Stimulated activated CD4-positive, alpha-beta T cell treated with anti-CD3 and anti-CD28 coated beads, Interleukin-1b, Interleukin-23, amount 100 ng/mL, for 1 hour (primary cell): ENCODE measurements at places on chromosomes 11 and 22.

DNA sequence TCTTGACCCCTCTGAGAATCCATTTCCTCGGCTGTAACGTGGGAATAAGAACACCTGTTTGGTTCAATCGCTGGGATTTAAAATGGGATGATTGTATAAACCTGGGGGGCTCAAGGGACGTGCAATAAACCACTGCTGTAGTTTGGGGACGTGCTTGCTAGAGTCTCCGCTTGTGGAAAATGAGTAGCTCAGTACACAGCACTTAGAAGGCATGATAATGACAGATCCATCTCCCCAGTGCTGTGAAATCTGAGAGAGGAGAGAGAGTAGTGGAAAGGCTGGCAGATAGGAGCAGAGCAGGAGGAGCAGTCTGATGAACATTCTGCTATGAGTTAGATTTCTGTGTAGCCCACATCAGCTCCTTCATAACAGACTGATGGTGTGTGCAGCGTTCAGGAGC is 256.5 kb downstream of the MN1 start:
- no peak for DNase-seq

DNA sequence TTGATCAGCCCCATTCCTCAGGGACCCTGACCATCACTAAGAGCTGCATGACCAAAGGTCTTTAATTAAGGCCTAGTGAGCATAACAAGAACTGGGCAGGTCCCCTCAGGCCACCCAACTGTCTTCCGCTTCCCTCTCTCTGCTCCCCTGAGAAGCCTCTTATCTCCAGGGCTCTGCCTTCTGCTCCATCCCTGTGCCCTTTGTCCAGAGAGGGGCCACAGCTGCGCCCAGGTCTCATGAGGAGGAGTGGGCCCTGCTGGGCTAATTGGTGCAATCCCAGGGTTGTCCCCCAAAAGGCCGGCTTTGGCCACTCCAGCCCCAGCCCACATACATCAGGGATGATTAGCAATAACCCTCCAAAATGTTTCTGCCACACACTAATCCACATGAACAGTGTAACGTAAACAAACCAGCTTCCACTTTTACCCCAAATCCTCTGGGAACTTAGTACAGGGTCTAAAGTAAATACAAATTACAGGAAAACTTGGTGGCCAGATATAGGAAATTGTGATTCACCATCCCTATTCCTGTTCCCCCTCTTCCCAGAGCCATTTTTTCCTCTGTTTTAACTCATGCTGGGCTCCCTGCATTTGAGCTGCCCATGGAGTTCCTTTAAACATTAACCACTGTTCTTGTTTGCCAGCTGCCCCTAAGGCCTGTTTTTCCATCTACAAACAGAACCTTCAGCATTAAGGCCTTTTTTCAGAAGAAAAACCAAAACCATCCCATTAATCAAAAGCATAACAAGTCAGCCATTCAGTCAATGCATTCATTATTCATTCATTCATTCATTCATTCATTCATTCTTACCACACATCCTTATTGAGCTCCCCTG is 34.6 kb upstream of the CAVIN3 start:
- no peak for DNase-seq

DNA sequence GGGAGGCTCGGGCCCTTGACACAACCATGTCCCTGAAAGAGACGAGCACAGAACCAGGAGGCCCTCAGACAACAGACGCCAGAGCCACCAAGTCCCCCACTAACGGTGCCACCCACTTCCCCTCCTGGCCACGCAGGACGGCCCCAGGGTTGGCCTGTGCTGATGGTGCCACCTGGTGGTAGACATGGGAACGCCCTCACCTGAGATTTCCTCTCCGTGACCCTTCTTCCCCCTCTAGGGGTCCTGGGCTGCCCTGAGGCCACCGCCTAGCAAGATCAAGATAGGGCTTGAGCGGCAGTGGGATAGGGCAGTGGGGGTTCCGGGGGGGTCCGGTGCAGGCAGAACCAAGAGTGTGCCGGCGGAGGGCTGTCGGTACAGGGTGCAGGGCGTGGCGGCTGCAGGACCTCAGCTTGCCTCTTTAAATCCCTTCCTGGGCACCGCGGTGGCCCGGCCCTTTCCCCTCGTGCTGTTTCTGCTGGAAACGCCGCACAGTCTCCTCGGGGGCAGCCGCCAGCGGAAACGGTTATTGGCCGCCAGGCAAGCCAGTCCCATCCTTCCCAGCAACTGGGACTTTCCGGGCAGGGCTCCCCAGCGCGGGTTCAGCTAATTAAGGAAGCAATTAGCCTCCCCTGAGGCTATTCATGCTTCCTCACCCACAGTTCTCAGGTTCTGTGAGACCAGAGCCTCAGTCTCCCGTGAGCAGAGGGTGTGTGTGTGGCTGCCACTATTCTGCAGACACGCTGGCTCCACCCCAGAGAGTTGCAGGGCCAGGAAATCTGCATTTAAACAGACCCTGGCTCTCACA is 5.5 kb upstream of the NFAM1 start:
- DNase-seq = peak; percentile 67

DNA sequence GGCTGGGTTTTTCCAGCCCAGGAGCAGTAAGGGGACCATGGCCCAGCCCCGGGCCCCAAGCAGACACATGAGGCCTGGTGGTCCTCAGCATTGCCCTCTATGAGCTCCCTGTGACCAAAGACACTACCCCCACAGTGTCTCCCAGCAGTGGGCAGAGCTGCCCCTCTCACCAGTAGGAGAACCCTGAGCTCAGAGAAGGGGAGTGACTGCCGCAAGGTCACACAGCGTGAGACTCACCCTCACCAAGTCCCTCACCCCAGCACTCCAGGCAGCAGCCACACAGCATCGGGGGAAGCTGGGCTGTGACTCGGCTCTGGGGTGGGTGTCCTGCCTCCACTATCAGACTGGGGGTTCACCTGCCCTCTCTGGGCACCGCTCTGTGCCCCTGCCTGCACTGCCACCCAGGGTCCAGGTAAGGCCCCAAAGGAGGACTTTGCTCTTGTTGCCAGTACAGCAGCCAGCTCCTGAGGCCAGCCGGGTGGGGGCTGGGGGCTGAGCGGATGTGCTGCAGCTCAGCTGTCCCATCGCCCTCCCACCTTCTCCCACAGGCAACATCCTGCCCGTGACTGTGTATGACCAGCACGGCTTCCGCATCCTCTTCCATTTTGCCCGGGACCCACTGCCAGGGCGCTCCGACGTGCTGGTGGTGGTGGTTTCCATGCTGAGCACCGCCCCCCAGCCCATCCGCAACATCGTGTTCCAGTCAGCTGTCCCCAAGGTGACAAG is 7.9 kb upstream of the SH3BP1 start:
- no peak for DNase-seq

GRCh38 chr11:105635466-105635865 is 25.6 kb downstream of the GRIA4 start:
- DNase-seq = no peak

DNA sequence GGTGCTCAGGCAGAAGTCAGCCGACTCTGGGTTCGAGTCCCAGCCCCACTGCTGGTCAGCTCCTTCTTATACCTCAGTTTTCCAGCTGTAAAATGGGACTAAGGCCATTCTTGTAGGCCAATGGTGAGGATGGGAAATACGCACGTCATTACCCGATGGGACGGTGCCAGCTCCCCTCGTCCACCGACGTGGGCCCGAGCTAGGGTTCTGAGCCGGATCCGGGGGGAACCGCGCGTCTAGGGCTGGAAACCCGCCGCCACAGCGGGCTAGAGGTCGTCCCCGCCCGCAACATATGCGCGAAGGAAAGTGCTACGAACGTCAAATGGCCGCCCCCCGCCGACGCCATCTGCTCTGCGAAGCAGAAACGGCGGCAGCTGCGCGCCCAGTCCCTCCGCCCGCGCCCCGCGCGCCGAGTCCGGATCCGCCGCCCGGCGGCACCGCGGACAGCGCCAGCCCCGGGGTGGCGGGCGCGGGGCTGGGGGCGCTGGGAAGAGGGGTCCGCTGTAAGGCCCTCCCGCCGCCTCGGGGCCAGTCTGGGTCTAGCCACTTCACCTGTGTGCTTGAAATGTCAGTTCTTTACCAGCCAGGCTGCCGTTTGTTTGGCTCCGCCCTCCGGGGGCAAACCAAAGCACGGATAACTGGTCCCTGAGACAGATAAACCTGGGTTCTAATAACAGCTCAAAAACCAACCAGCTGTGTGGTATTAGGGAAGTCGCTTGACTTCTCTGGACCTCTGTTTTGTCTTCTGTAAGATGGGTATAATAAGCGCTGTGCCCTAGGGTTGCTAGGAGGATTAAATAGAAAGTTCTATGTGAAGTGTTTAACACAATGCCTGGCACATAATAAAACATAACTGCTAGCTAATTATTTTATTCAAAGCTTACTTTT is 103.5 kb upstream of the RCN1 start:
- DNase-seq = no peak

DNA sequence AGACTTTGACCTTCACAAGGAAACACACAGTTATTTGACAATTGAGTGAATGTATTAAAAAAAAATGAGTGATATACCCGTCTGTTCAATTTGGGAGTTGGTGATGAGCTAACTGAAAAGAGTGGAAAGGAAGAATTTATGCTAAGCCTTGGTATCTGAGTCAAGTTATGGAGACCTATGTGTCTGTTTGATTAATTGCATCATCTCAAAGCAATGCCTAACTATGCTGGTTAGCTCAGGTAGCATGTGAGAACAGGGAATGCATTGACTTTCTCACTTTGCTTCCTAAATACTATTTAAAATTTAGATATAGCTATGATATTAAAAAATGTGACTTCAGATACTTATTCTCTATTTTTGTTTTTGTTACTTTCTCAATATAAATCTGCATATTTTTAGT is 110.5 kb downstream of the DDX10 start:
- no peak for DNase-seq

GRCh38 chr11:68009391-68010089 is 587 bp upstream of the ALDH3B1 start:
- no peak for DNase-seq

- DNase-seq = no peak
These were observed 1.6 kb upstream of the TRIM29 start for GRCh38 chr11:120139316-120140069.

DNA sequence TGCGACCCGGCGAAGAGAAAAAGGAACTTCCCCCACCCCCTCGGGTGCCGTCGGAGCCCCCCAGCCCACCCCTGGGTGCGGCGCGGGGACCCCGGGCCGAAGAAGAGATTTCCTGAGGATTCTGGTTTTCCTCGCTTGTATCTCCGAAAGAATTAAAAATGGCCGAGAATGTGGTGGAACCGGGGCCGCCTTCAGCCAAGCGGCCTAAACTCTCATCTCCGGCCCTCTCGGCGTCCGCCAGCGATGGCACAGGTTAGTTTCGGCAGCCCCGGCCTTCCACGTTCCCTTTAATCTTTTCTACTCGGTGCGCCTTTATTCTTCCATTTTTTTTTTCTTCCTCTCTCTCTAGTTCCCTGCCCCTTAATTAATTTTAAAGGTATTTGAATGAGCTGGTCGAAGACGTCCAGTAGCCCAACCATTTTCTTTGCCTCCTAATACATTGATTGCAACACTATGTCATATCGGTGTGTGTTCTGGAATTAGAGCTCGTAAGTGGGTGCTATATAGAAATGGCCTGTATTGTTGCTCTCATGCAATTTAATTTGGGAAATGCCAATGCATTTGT is 537 bp downstream of the EP300 start:
- no peak for DNase-seq

GRCh38 chr22:42922374-42923191 is 65.5 kb upstream of the ARFGAP3 start:
- no peak for DNase-seq

DNA sequence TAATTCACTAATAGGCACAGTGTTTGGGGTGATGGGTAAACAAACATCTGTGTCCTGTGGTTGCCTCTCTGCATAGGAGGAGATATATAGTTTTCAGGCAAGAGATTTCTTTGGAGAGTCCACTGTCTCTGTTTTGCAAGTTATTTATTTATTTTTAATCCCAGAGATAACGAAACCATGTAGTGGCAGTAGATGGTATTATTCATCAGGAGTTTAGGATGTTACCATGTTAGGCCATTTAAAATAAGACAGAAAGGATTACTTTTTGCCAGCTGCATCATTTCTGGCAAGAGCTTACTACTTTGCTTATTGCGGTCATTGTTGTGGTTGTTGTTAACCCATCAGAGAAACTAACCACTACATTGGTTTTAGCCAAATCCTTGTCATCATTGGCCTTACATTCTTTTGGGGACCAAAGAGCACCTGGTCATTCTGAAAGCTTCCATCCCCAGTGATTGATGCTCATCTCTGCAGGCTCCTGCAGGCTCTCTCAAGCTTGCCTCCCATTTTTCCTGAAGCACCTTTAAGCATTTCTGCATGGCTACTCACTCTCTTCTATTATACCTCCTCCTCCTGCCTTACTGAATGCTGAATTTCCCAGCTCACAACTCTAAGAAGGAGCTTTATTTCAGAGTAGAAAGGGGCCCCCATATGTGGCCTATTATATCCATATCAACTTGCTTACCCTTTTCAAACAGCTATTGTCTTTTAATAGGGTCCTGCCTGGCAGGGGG is 84.4 kb downstream of the CSTPP1 start:
- no peak for DNase-seq

- no peak for DNase-seq
These were observed 75.7 kb downstream of the GRAMD1B start for GRCh38 chr11:123505546-123506299.

GRCh38 chr22:49528420-49528720 is 299.3 kb downstream of the BRD1 start:
- DNase-seq = no peak

- no peak for DNase-seq
These were observed 204.4 kb downstream of the ADAMTS15 start for GRCh38 chr11:130652671-130653335.

- no peak for DNase-seq
These were observed 11.4 kb upstream of the DENND5A start for GRCh38 chr11:9276571-9276970.

- DNase-seq = no peak
These were observed 40.7 kb downstream of the ARFGAP3 start for GRCh38 chr22:42816336-42816735.

- DNase-seq = no peak
These were observed 64.1 kb downstream of the C11orf87 start for GRCh38 chr11:109486129-109486528.

GRCh38 chr11:110431674-110432073 is 1.9 kb downstream of the FDX1 start:
- no peak for DNase-seq

GRCh38 chr11:81989093-81989492 is 744.6 kb downstream of the FAM181B start:
- DNase-seq = no peak

DNA sequence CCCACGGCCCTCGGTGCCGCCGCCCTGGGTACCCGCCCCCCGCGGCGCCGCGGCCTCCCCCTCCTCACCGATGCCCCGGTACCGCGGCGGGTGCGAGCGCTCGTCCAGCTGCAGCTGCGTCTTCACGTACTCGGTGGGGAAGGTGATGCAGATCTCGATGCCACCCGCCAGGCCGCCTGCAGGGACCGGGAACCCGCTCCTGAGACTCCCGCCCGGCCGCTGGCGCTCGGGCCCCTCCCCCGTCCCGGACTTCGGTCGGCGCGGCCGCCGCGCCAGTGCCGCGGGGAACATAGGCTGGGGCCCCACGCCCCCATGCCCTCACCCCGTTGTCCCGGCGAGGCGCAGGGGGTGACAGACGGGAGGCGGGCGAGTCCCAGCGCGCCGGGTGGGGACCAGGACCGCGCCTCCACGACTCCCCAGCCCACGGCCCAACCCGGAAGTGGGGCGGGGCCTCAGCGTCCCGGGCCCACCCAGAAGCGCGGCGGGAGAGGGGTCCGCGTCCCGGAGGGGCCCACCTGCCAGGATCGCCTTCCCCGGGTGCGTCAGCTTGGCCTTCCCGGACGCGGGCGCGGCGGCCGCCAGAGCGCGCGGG is 375 bp downstream of the SLC25A1 start:
- no peak for DNase-seq

GRCh38 chr11:129324533-129325175 is 51.0 kb upstream of the BARX2 start:
- DNase-seq = no peak
